ENCODE measurements at places on chromosomes 16 and 17.

DNA sequence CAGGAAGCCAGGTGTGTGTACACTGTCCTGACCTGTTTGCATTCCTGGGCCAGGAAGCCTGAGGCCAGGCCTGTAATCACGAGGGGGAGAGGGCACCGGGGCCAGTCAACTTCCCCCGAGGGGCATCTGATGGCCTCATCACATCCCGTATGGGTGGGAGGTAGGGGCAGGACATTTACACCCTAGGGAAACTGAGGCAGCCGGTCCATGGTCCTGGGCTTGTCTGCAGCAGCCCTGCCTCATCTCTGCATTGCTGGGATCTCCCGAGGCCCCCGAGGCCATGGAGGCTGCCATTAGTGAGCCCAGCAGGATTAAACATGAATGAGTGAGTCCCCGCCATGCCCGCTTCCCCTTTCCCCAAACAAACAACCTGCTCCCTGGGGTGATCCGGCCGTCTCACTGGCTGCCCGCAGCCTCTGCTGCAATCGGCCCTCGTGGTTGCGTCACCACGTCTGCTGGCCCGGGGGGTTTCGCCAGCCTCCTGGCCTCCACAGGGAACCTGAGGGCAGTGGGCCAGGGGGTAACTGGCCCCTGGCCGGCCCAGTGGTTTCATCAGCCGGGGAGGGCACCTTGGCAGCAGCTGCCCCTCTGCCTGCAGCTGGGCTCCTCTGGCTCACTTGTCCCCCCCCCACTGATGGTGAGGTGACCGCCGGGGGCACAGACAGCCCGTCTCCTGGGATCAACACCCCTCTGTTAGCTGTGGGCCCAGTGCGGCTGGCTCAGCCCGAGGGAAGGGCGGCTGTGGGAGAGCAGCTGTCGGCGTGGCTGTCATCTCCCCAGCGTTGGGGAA lies 88.3 kb upstream of the GSE1 start:
- no peak for DNase-seq

DNA sequence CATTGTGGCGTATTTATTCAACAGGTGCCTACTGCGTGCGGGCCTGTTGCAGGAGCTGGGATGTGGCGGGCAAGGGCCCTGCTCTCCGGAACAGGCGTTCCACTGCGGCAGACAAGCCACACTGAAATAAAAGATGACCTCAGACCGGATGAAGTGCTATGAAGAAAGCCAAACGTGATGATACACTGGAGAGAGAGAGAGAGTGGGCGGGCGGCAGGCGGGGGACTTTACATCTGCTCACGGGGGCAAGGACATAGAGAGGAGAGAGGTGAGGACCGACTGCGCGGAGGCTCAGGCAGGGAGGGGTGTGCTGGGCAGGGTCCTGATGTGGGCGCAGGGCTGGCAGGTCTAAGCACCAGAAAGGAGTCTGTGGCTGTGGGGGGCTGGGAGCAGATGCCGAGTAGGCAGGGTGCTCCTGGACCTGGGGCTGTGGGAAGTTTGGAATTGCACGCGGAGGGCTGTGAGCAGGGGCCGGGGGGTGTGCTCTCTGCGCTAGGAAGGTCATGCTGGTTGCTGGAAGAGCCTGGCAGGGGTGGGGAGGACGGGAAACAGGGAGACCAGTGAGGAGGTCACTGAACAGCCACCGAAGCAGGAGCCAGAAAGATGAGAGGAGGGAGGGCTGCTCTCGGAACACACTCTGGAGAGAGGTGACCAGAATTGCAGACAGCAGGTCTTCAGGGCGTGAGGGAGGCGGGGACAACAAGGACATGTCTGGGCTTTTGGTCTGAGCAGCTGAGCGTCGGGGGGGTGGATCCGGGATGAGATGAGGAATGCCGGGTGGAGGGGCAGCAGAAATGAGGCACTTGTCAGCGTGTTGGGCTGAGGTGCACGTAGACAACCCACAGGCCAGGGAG lies 9.9 kb downstream of the MXRA7 start:
- peak; percentile 25 for DNase-seq

DNA sequence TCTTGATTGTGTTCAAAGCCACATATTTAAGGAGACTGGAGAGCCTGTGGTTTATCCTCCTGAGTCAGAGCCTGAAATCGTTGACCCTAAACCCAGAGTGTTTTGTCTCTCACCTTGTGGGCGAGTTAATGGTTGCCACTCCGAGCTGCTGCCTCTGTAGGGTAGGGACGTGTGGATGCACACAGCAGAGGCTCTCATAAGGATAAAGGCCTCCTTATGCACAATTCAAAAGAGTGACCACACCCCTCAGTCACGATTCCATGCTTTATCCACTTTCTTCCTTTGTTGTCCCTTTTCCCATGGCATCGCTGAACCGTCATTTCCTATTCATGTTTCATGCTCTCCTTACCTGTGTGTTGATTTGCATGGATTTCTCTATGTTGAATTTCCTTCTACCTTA lies 805.0 kb upstream of the RBFOX1 start:
- DNase-seq: no peak

- no peak for DNase-seq
These were observed 14.9 kb upstream of the TEX2 start for GRCh38 chr17:64277831-64278562.

GRCh38 chr17:206941-207560 lies 25.6 kb upstream of the DOC2B start:
- DNase-seq: no peak

GRCh38 chr17:60749050-60749449 lies 71.4 kb downstream of the BCAS3 start:
- no peak for DNase-seq
